Eye (tissue), 1 donor: ENCODE measurements at places on chromosomes 5 and 9.

GRCh38 chr5:104189031-104189430 is 626.4 kb upstream of the NUDT12 start:
- DNase-seq: no peak

DNA sequence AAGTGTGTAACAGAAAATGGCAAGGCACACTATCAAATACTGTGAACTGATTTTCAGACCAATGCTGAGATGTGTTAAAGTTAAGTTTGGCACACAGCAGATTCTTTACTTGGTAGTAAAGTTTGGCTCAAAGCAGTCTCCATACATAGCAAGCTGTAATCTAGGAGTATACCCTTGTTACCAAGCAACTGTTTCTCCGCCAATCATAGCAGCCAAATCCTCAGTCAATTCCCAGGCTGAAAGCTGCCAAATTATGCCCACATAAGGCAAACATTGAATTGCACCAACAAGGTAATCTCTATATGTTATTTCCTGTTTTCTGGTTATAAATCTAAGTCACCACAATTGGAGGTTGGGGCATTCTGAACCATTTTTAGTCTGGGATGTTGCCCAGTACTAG is 345.7 kb downstream of the DEPDC1B start:
- DNase-seq: peak; percentile 22

- peak; percentile 20 for DNase-seq
Observed at GRCh38 chr9:70421272-70422180, 7.1 kb upstream of the KLF9 start.

GRCh38 chr9:82558855-82559630 is 503.9 kb downstream of the RASEF start:
- DNase-seq: peak; percentile 44

DNA sequence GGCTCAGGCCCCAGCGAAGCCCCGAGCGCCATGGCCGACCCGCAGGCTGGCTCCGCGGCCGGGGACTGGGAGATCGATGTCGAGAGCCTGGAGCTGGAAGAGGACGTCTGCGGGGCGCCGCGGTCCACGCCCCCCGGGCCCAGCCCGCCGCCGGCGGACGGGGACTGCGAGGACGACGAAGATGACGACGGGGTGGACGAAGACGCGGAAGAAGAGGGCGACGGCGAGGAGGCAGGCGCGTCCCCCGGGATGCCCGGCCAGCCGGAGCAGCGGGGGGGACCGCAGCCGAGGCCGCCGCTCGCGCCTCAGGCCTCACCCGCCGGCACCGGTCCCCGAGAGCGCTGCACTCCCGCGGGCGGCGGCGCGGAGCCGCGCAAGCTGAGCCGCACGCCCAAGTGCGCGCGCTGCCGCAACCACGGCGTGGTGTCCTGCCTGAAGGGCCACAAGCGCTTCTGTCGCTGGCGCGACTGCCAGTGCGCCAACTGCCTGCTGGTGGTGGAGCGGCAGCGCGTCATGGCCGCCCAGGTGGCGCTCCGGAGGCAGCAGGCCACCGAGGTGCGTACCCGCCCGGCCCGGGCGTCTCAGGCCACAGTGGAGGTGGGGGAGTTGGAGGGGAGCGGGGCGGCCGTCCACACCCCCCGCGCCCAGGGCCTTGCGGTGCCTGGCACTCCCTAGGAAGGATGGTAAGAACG is 1.6 kb downstream of the DMRT2 start:
- DNase-seq: peak; percentile 81

DNA sequence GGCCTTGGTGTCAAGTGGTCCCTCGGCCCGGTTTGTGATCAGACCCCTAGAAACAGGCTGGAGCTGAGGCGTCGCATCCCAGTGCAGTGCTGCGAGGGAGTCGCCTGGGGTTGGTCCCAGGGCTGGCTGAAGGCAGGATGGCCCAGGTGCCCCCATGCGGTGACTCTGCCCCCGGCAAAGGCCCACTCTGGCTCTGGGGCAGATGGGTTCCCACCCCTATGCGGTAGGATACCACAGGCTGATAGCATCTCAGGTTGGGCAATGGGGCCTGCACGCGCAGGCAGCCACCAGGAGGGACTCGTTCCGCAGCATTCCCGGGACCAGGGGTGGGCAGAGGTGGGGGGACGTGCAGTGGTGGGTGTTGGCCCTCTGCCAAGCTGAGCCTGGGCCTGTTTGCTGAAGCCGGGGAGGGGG is 86.0 kb downstream of the RXRA start:
- DNase-seq: peak; percentile 45

- peak; percentile 83 for DNase-seq
Observed at GRCh38 chr5:139482050-139482889, at the start of gene STING1. Gene STING1 (minus strand): TSS chr5:139482758. CDS start chr5:139481704, 1,054 bp downstream.
